Stimulated activated CD8-positive, alpha-beta memory T cell treated with anti-CD3 and anti-CD28 coated beads, Interleukin-4, amount 100 ng/mL, for 1 hour (primary cell): ENCODE measurements at places on chromosomes 7 and 10.

- DNase-seq: no peak
Measured at GRCh38 chr10:127866276-127867013, 26.3 kb downstream of the CLRN3 start.

- no peak for DNase-seq
Measured at GRCh38 chr10:18500576-18500975, 150.8 kb downstream of the NSUN6 start.

DNA sequence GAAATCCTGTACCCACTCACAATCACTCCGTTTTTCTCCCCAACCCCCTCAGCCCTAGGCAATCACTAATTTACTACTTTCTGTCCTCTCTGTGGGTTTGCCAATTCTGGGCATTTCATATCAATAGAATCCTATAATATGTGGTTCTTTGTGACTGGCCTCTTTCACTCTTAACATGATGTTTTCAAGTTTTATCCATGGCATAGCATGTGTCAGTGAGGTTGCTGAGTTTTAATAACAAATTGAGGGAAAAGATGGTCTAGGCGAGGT, 11.9 kb downstream of the PLAU start:
- no peak for DNase-seq

DNA sequence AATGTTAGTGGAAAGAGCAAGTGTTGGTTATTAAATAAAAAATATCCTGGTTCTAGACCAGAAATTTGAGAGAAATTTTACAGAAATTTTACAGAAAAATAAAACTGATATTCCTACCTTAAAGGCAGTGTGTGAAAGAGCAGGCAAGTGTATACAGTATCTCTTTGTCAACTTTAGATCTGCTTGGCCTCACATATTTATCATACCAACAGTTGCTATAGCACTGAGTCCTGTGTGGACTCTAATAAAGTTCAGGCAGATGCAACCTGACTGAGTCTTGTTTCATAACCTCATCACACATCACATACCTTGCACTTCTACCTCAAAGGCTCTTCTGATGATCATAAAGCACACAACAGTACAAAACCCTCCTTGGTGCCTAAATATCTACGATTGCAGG, 552.4 kb upstream of the PCDH15 start:
- no peak for DNase-seq
